ENCODE measurements at places on chromosomes 7 and 10. TPM values are rescaled to one million over a fixed set of nuclear protein-coding genes. Genes with fewer than 3 reads are reported as not detected.

DNA sequence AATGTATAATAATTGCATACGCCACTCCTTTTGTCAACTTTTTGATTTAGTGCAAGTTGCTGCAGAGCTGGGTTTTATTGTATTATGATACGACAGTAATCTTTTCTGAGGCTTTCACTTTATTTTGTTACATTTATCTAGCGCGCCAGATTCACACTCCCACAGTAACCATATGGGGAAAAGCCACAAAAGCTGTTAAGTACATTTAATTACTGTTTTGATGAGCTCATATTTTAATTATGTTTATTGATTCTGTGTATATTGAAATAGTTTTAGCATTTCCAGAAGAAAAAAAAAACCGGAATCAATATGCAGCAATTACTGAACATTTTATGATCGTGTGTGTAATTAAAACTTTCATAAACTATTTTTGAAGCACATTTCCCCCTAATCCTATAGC is 118.5 kb downstream of the RAB11FIP2 start:
- no peak for DNase-seq
- H3K27me3 ChIP-seq, result peaks cover 5% of the 10 kb centered on the region
- H3K4me3 ChIP-seq, result no peak overlapping the region
- H3K27ac ChIP-seq, result no peak overlapping the region
- H3K36me3 ChIP-seq, result no peaks in the 10 kb centered on the region

GRCh38 chr10:59381687-59382086 is 19.3 kb upstream of the FAM13C start:
- no peak overlapping the region for H3K4me3 ChIP-seq
- no peak overlapping the region for H3K27ac ChIP-seq
- H3K36me3 ChIP-seq, result no peaks in the 10 kb centered on the region
- H3K4me1 ChIP-seq, result peaks cover 15% of the 10 kb centered on the region

The MSMB gene
- polyA plus RNA-seq, result not detected

GRCh38 chr10:131242007-131242406 is 69.5 kb downstream of the TCERG1L start:
- H3K4me3 ChIP-seq, result no peak overlapping the region
- H3K36me3 ChIP-seq, result no peaks in the 10 kb centered on the region
- H3K27me3 ChIP-seq, result no peaks in the 10 kb centered on the region
- no peaks in the 10 kb centered on the region for H3K4me1 ChIP-seq
- DNase-seq, result no peak
- no peak overlapping the region for H3K27ac ChIP-seq

DNA sequence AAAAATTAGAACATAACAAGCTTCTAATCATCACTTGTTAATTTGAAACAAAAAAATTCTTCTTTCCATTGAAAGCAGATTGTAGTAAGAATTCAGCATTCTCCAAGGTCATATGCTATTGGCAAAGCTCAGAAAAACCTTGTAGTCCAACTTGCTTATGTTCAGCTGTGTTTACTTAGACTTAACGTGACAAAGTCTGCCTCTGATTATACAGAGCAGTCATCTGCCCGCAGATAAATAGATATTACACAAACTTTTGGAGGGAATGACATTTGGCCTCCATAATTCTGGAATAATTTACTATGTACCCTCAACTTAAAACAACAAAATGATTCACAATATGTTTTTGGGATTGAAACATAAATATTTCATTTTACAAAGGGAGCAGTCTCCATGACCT is 45.8 kb downstream of the MKX start:
- DNase-seq, result no peak
- H3K4me1 ChIP-seq, result no peaks in the 10 kb centered on the region
- H3K27ac ChIP-seq, result no peak overlapping the region
- no peak overlapping the region for H3K4me3 ChIP-seq
- H3K36me3 ChIP-seq, result no peaks in the 10 kb centered on the region
- H3K27me3 ChIP-seq, result no peaks in the 10 kb centered on the region

- no peak overlapping the region for H3K27ac ChIP-seq
- no peaks in the 10 kb centered on the region for H3K36me3 ChIP-seq
- H3K4me1 ChIP-seq, result no peaks in the 10 kb centered on the region
- H3K27me3 ChIP-seq, result no peaks in the 10 kb centered on the region
Observed at GRCh38 chr7:101591504-101591903, 37.6 kb downstream of the MYL10 start.

All from heart right ventricle (tissue), 16 donors.